ENCODE measurements at places on chromosomes 3 and 15.

DNA sequence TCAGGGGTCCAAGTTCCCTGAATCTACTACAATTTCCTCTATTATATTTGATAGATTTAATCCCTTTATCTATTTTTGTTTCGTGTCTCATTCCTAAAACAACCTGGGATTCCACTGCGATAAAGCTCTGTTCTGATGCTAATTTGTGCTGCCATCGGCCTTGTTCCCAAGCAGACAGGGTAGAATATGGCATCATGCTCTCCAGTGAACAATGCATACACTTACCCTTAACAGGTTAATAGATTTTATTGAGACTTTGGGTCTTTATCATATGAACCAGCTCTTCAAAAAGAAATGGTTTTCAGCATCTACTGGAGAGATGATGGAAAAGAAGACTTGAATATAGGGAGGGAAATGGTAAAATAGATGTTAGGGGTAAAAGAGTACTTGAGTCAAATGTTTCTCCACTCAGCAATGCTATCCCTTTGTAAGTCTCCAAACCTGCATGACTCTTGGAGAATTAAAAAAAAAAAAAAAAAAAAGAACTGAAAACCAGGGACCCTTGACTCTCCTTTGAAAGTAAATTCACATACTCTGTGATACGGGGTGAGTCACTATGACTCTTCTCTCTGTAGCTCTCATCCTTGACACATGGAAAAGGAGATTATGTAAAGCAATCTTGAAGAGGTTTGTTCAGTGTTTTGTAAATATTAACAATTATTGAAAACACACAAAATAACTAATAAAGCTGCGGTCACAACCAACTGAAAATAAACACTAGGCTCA, 268.8 kb downstream of the ZBTB20 start:
- DNase-seq = no peak

DNA sequence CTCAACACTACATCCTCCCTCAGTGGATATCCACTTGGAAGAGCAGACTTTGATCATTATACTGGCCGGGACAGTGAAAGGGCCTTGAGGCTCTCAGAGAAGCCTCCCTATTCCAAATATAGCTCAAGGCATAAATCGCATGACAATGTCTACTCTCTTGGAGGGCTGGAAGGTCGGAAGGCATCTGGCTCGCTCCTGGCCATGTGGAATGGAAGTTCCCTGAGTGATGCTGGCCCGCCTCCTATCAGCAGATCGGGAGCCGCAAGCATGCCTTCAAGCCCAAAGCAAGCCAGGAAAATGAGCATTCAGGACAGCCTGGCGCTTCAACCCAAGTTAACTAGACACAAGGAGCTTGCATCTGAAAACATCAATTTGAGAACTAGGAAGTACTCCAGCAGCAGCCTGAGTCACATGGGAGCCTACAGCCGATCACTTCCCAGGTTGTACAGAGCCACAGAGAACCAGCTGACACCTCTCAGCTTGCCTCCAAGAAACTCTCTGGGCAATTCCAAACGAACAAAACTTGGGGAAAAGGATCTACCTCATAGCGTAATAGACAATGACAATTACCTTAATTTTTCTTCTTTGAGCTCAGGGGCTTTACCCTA, 25.4 kb downstream of the PHLDB2 start:
- no peak for DNase-seq

- no peak for DNase-seq
Measured at GRCh38 chr3:154250291-154250690, 74.0 kb downstream of the DHX36 start.

DNA sequence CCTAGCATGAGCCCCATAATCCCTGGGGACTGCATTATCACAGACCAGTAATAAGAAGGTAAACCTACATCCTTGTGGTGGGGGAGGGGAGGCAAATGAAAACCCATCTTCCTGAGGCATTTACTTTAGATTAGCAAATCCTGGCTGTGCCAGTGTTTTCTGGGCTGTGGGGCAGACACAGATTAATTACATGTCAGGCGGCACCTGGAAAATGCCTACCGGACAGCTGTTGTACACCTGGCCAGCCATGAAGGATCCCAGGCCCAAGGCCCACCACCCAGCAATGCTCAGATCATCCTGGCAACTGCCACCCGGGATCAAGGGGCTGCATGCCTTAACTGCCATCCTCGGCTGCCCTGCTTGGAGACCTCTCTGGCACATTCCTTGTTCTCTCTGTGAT, 59.1 kb upstream of the RASA2 start:
- no peak for DNase-seq

- DNase-seq = no peak
Measured at GRCh38 chr3:30259730-30260129, 346.7 kb upstream of the TGFBR2 start.
